Esophagus mucosa (tissue), 1 donor: ENCODE measurements at places on chromosomes 7 and 10. TPM values are rescaled to one million over a fixed set of nuclear protein-coding genes. Genes with fewer than 3 reads are reported as not detected.

TAC1 gene
- total RNA-seq, result not detected

DNA sequence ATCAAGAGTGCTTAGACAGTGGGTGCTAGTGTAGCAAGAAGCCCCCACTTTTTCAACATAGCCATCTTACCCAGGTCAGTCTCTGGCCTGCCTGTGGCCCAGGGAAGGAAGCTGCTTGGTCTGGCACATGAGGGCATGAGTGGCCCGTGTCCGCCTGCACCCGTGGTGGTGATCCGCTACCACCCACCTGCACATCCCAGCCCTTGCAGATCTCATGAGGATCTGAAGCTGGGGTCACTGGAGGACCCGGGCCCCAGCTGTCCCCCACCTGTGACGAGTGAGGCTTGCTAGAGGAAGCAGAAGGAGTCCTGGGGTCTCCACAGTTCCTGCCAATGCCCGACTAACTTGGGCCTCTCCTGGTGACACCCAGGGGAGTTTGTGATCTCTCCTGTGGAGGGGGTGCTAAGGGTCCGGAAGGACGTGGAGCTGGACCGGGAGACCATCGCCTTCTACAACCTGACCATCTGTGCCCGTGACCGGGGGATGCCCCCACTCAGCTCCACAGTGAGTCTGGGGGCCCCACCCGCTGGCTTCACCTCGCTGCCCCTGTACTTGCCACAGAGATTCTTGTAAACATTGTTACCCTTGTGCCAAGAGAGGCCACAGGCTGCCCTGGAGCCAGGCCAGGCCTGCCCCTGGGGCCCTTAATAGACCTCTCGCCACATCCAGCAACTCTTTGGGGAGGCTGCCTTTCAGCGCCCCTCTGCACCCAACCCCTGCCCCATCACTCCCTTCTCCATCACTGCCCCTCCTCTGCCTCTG is 10.8 kb upstream of the VSIR start:
- no peak for ATAC-seq

DNA sequence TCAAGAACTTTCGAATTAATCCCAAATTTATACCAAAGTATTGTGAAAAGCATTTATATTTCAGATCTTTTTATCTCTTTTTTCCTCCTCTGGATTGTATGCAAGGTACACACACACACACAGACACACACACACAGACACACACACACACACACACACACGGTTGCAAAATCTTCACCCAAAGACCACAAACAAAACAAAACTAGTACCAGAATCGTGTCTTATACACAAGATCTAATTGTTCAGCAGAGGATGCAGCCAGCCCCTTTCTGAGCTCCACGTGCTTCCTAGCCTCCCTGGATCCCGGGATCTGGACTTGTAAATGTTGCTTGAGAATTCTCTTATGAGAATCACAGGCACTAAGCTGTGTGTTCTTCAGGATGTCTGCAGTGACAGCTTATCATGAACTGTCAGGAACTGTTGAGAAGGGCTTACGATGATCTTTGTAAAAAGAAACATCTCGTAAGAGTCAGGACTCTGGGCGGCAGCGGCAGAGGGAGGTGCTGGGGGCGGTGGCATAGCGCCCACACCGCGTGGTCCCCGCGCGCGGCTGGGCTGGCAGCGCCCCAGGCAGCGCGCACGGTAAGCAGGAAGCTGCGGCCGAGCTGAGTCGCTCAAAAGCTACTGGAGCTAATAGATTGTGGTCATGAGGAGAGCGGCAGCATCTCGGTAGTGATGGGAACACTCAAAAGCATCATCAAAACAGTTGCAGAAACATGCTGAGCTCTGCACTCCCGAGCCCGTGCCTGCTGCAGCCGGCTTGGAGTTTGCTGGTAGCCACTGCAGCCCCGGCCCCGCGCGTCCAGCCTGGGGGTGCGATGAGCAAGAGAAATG is 277.6 kb downstream of the GATA3 start:
- peak; percentile 83 for ATAC-seq

GRCh38 chr10:86957471-86958115 is at the start of gene MMRN2:
Gene MMRN2, minus strand, starts transcription at chr10:86957615. Its CDS starts 74 bp downstream, at chr10:86957541.
- no peak for ATAC-seq

- peak; percentile 55 for ATAC-seq
These were observed 7.5 kb upstream of the LRRN3 start for GRCh38 chr7:111083413-111083812.

GRCh38 chr10:60623627-60624026 is 154.7 kb upstream of the CDK1 start:
- ATAC-seq, result no peak

DNA sequence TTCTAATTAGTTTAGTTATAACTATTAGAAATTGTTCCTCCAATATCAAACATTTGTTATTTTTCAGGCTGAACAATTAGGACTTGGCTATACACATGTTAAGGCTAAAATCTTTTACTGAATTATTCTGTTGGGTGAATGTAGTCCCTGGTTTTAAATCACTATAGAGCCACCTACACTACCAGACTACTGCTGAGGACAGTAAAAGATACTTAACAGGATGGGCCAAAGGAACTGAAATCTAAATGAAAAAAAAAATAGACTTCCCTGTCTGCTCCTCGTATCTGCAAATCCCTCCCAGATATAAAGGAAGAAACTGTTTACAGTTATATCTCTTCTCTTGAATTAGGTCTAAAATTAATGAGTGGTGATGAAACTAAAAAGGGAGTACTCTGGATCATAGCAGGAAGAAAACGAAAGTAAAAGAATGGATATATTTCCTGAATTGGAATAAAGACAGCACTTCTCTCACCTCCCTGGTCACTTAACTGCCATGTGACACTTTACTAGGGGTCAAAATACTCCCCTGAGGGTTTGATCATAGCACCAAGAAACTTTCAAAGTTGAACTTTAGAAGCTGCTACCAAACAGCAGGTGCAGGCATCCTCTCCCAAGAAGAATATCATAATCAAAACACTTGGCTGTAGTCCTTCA is 12.7 kb downstream of the FBXW4 start:
- no peak for ATAC-seq
